ENCODE measurements at places on chromosomes 5 and 9.

GRCh38 chr5:116861666-116862065 lies 287.0 kb upstream of the SEMA6A start:
- DNase-seq: no peak

GRCh38 chr5:163005949-163006348 lies 431.4 kb upstream of the CCNG1 start:
- no peak for DNase-seq

GRCh38 chr5:122697191-122697590 lies 77.7 kb upstream of the SNX2 start:
- DNase-seq: no peak

GRCh38 chr9:1732670-1733069 lies 282.5 kb upstream of the SMARCA2 start:
- DNase-seq: no peak

- no peak for DNase-seq
Measured at GRCh38 chr9:34496149-34496712, 26.6 kb downstream of the ENHO start.

- no peak for DNase-seq
Measured at GRCh38 chr5:153135411-153135810, 355.1 kb upstream of the GRIA1 start.

DNA sequence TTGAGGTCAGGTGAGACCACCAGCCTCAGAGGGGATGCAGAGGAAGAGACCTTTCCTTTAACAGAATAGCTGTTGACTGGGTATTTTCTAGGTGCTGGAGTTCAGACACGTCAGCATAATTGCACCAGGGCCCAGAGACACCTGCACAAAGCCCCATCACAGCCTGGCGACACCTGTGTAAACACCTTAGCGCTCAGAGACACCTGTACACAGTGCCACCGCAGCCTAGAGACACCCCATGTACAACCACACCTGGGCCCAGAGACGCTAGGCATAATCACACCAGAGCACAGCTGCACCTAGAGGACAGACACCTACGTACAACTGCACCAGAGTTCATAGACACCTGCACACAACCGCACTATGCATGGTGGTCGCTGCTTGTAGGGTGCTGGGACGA lies 1.0 kb downstream of the TRIP13 start:
- no peak for DNase-seq

DNA sequence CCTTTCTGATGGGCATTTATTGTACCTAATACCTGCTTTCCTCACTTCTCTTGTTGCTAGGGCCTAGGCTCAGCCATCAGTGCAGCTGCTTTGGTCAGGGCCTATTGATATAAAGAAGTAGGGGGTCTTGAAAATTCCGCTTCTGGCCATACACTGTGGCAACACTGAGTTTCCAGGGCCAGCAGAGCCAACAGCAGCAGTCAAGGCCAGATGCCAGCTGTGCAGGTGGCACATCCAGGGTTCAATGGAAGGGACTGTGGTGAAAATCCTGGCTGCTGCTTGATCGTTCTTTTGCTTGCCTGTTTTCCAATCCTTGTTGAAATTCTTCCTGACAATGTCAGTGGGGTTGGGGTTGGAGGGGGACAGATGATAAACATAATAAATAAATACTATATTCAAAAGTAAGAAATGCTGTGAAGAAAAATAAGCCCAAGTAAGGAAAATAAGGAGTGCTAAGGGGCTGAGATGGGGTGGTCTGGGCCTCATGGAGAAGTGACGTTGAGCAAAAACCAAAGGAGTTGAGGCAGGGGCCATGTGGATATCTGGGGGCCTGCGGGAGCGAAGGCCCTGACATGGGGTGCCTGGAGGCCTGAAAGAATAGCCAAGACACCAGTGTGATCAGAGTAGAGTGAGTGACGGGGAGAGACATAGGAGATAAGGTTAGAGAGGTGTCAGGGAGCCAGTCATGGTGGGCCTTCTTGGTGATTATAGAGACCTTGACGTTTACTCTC lies 91.0 kb upstream of the ALDH1B1 start:
- no peak for DNase-seq

DNA sequence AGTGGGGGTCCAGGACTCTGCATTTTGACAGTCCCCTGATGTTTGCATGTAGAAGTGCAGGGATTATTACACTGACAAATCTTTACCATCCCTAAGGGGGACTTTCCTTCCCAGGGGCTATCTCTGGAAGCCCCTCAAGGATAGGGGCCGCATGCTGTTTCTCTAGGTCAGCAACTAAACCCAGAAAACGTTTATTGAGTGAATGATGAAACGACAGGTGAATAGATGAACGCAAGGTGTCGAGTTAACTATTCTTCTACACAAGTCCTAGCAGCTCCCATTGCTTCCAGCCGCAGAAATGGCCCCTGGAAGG lies 281 bp upstream of the HSD17B4 start:
- DNase-seq: no peak
